ENCODE measurements at places on chromosomes 2 and 18.
A peak's percentile ranks its signal among the peaks of the same experiment; 100 is the strongest.

- no peak for DNase-seq
Measured at GRCh38 chr2:236684504-236685256, 115.1 kb downstream of the ACKR3 start.

GRCh38 chr2:171436307-171436706 is 2.3 kb downstream of the DCAF17 start:
- DNase-seq: no peak

DNA sequence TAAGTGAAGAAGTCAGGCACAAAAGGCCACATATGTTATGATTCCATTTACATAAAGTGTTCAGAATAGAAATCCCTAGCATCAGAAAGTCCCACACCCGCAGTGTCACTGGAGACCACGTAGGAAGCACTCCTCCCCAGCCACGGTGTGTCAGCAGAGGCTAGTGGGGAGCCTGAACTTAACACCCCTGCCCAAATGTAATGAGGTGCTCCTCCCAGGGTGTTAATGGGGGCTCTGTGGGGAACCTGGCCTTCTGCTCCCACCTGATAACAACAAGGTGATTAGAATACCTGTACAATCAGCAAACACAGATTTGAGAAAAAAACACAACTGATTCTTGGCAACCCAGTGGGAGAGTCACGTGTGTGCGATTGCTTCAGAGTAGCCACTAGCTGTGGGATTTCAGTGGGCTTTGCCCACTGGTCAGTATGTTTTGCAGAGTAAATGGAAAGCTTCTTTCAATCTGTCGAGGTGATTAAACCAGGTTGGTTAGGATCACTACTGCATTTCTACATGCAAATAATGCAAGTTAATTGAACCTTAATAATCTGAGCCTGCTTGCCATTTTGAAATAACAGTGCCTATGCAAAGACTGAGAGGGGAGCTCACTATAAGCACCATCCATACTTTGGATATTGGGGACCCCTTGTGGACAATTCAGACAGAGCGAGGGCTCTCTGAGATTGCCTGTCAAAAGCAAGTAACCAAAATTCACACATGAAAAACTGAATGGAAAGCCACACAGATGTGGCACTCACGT is 20.6 kb upstream of the ATRAID start:
- no peak for DNase-seq

- no peak for DNase-seq
Measured at GRCh38 chr18:22591222-22591621, 173.5 kb upstream of the CTAGE1 start.

DNA sequence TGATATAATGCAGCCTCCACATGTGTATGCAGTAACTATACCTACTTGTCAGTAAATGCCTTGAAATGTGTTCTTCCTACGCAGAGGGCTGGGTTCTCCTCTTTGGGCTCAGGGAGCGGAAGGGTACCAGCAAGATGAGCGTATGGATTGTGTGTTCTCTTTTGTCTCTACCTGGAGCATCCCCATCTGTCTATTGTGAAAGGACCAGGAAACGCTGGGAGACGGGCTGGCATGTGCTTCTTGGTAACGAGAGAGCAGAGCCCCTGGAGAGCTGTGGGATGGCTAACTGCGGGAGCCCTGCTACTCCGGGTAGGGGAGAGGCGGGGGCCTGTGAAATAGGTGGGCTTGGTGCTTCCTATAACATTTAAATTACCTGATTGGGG is 80.9 kb downstream of the BCL2 start:
- no peak for DNase-seq

- DNase-seq: no peak
Measured at GRCh38 chr2:19078709-19079108, 279.7 kb downstream of the OSR1 start.

GRCh38 chr18:6959110-6959509 is 158.5 kb downstream of the LAMA1 start:
- no peak for DNase-seq

- DNase-seq: no peak
Measured at GRCh38 chr2:223914324-223914723, 30.8 kb downstream of the WDFY1 start.

- DNase-seq: no peak
Measured at GRCh38 chr2:10912796-10913455, 1.2 kb downstream of the KCNF1 start.

- DNase-seq: no peak
Measured at GRCh38 chr18:67964462-67964861, 447.9 kb upstream of the DSEL start.

DNA sequence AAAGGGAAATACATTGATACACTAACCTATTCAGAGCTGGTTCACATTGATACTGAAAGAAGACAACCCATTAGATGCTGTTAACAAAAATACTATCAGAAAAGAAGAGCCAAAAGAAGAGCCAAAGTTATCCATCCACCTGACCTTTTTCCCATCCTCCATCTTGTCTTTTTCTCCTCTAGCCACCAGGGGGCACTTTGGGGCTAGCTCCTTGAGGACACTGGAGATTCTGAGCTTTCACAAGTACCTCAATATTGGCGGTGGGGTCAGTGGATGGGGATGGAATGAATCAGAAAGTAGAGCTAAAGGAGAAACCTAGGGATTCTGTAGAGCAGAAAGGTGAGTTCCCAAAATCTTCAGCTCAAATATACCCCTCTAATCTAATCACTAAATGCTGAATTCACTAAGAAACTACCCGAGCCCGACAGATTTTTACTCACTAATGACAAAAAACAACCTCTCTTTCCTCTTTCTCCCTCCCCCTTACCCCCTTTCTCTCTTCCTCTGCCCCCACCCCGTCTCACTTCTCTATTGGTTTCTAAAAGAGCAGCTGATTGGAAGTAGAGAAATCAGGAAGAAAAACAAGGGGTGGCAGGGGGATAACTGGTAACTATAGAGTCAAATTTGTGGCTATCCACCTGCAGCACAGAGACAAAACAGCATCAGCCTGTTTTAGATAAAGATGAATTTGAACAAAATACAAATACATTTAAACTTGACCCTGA is 203.3 kb downstream of the TCF4 start:
- DNase-seq: peak; percentile 44

GRCh38 chr2:189982780-189983394 is 79.6 kb downstream of the MSTN start:
- DNase-seq: no peak

GRCh38 chr2:201962774-201963562 is 70.7 kb upstream of the FZD7 start:
- no peak for DNase-seq

- no peak for DNase-seq
Measured at GRCh38 chr2:46351750-46352138, 54.5 kb downstream of the EPAS1 start.

- DNase-seq: no peak
Measured at GRCh38 chr18:63511285-63511684, 30.9 kb upstream of the SERPINB12 start.

DNA sequence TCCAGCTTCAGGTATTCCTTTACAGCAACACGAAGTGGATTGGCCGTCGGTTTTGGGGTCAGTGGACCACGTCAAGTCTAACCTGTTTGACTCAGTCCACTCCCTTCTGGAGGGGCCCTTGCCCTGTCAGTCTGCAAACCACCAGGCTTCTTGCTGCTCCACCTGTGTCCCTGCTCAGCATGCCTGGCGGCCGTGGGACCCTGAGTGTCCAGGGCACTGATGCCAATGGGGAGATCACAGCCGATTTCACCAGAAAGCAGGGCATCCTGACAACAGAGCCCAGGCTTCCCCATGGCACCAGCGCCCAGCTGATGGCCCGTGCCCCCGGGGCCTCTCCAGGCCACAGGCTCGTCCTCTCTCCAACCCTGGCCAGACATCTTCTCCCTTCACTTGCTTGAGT is 41.2 kb upstream of the HS6ST1 start:
- no peak for DNase-seq

- no peak for DNase-seq
Measured at GRCh38 chr2:174840436-174840835, 76.2 kb upstream of the CHRNA1 start.

- DNase-seq: no peak
Measured at GRCh38 chr18:48486754-48487153, 52.1 kb upstream of the CTIF start.

- no peak for DNase-seq
Measured at GRCh38 chr2:143205106-143205764, 76.0 kb downstream of the ARHGAP15 start.

- no peak for DNase-seq
Measured at GRCh38 chr2:164717000-164717803, 95.9 kb upstream of the GRB14 start.

GRCh38 chr2:20496076-20496872 is 49.4 kb downstream of the RHOB start:
- DNase-seq: no peak

- DNase-seq: no peak
Measured at GRCh38 chr18:55912071-55912470, 324.1 kb upstream of the TCF4 start.
